MV-4-11 (cell line): ENCODE measurements at places on chromosomes 2 and 18.

DNA sequence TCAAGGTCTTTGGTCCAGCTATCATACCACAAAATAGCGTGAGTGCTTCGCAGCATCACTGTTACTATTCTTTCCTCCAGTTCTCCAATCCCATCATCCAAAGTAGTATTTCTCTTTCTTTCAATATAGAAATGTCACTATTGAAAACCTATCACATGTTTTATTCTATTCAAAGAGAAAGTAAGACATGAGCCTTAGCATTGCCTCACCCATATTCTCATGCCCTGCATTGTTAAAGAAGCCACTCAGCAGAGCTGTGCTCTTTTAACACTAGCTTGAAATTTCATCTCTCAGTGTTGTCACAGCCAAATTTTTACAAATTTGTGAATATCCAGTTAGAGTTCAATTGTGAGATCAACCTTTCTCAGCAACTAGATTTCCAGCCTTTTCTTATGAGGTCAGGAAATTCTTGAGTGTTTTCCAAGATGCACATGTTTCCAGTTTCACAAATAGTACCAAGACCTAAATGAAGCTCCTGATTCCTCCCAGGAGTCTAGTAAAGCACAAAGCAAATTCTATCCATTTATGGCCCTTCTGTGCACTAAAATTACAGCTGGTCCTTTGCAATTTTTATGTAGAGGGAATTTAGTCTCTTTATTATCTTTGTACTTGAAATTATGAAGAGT, 343.7 kb downstream of the SPAG16 start:
- DNase-seq: no peak

- no peak for DNase-seq
These were observed 69.4 kb upstream of the ASB18 start for GRCh38 chr2:236333417-236334121.

DNA sequence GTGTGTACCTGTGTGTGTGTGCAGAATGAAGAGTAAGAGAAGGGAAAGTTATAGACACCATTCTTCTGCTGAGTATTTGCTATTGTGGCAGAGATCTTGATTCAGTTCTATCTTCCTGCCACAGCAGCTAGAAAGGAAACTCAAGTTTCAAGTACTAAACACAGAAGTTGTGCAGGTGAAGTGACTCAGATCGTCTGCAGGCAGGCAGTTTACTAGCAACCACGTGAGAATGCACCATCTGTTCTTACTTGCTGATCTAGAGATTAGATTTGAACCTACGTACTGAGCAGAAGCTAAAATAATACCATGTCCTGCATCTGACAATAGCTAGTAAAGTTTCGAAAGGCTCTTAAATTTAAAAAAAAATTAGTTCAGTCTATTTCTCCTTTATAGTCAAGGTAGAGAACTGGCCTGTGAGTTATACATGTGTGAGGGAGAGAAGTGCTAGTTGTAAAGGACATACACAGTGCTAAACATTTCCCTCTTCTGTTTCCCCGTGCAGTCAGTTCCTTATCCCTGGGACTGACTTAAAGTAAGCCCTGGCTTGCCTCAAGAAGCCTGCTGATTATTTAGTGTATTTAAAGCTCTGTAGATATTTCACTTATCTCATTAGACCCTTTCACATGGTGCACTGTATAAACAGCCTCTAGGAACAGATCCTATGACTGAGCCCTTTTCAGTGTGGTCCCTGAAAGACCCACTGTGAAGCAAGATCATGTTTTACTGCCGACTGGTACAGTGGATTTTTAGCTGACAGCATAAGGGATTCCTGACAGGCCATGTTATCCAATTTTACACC, 45.0 kb downstream of the SLC38A11 start:
- DNase-seq: no peak

- no peak for DNase-seq
These were observed 86.7 kb downstream of the AGAP1 start for GRCh38 chr2:235580426-235581157.

GRCh38 chr2:125553768-125554167, 1102.2 kb upstream of the GYPC start:
- DNase-seq: no peak

DNA sequence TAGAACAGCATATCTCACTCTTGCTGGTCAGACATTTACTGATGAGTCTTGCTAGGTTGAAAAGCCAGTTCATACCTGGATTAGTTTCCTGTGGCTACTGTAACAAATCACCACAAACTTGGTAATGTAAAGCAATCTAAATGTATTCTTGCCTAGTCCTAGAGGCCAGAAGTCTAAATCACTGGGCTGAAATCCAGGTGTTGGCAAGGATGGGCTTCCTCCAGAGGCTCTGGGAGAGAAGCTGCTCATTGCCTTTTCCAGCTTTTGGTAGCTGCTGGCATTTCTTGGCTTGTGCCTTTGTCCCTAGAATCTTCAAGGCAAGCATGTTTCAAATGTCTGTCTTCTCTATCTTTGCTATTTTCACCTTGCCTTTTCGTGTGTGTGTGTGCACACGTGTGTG, 62.3 kb upstream of the MAP4K3 start:
- DNase-seq: no peak

DNA sequence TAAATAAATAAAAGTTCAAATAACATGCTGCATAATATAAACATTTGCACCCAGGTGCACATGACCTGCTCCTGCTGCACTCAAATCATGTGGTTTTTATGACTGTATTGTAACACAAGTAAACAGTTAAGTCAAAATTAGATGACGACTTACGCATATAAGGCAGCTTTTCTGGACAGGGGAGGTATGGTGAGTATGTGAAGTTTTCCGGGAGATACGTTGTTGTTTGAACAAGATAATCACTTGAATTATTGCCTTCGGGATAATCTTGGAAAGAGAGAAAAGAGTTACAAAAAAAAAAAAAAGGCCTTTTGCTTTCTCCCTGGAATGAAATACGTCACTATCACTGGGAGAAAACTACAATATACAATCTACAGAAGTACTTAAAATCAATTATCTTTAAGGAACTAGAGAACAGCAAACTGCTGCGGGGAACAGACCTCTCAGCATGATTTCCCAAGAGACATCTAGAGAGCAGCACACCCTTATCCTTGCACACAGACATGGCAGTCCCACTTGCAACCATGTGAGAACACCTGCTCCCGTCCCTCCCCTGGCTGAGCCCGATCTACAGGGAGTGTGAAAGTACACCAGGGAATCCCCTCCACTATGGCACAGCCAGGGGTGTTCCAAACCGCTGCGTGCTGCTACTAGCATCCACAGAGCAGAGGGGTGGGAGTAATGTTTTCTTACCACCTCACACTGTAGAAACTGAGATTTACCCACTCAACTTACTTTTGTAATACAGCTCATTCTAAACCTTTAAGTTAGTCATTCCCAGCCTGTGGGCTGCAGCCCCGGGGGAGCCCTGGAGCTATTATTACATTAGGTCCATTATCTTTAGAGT, 26.3 kb downstream of the B4GALT6 start:
- peak; percentile 20 for DNase-seq

DNA sequence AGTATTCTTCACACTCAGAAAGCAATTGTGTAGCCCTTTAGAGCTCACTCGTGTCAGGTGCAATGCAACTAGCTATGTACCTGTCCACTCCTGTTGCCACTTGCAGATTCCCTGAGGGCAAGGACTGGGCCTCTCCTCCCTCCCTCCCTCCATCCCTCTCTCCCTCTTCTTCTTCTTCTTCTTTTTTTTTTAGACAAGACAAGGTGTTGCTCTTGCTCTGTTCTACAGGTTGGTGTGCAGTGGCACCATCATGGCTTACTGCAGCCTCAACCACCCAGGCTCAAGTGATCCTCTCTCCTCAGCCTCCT, 119.7 kb downstream of the ACKR3 start:
- no peak for DNase-seq

- DNase-seq: no peak
These were observed 269.1 kb upstream of the SIX3 start for GRCh38 chr2:44672431-44672830.

GRCh38 chr2:173982918-173983317, 17.7 kb upstream of the SP3 start:
- DNase-seq: no peak
